Muscle of arm (tissue), 14 donors: ENCODE measurements at places on chromosomes 4 and X. TPM values are rescaled to one million over a fixed set of nuclear protein-coding genes. Genes with fewer than 3 reads are reported as not detected.

DNA sequence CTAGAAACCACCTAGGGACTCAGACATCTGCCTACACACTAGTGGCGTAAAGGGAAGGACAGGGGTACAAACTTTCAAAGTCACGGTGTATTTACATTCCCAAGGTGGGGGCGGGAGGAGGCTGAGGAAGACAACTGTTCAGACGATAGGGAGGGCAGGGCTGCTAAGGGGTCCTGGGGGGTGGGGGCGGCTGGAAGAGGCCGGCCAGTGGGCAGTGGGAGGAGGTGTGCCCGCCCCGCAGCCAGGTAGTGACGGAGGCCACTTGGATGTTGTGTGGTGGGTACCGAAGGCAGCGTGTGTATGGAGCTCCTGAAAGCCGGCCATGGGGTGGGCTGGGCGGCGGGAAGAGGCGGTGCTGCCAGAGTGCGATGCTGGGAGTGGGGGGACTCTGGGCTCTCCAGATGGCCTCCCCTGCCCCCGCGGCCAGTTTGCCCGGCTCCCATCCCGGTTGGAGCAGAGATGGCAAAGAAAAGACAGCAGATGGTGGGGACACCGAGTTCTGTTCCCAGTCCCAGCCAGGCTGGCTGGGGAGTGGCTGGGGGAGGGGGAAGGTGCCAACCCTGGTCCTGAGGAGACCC, 24.2 kb downstream of the L1CAM start:
- DNase-seq: no peak

DNA sequence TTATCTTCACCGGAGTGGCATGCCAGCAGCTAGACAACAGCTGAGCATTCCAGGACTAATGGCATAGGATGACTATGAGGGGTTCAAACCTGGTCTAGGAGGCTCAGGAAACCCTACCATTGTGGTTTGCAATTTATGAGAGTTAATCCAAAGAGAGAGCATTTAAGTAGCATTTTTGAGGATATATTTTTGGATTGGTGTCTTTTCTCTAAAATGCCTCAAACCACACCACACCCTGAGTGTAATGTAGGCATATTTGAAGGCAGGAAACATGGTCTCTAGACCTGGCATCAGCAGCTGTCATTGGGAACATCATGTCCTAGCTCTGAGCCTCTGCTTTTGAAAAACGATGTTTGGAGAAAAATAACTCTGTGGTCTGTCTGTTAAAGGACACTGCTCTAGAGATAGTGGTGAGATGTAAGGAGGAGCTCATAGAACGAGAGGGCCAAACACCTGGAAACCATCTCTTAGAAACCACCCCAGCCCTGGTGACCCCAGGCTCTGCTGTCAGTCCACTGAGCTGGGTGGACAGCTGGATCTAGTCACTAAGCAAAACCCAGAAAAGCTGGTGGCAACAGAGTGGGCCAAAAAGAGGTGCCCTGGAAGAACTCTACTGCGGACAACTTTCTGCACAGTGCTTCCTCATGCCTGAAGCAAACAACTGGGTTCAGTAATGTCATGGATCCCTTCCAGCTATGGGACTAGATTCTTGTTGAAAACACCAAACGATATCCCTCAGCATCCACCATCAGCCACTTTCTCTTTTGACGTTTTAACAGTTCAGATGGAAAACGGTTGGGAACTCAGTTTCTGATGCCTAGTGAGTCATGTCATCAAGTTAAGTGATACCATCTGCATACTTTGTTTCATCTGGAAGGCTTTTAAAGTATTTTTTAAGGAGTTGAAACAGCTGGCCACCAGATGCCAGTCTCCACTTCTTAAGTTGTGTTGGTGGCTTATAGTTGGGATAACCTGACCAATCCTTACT, 100.2 kb upstream of the C1QTNF7 start:
- DNase-seq: no peak

DNA sequence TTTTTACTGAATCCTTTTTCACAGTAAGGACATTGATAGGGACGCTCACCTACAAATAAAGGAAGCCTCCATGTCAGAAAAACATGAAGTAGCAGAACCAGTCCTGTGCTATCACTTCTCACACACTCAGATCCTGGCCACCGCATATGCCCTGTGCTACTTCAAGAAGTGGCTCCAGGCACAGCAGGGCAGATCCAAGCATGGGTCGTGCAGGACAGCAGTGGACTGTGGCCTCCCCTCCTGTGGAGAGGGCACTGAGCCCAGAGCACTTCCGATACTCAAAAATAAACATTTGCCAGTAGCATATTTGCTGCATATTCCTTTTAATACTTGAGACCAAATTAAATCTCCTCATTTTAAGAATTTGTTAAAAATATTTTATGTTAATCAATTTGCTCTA, 167.9 kb downstream of the PRDM5 start:
- no peak for DNase-seq

DNA sequence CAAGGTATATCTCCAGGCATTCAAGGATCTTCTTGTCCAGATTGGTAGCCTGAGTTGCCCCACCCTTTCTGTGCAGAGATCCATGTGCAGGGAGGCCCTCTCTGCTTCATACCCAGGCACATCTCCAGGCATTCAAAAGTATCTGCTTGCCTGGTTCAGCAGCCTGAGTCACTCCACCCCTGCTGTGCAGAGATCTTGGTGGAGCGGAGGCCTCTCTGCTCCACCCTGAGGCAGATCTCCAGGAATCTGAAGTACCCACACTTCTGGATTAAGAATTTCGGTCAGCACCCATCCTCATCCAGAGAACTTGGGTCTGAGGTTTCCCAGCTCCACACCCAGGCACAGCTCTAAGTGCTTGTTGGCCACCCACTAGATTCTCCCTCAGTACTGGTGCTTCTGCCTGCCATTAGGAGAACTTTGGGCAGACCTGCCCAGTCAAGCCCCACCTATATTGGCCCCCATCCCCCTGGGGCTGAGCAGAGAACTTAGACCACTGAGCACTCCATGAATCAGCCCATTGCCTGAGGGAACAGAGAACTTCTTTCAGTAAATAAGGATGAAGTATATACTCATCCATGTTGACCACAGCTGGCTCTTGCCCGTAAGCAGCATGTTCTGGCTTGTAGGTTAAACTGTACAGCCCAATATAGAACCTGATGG, 199.5 kb upstream of the ZCCHC13 start:
- DNase-seq: no peak

DNA sequence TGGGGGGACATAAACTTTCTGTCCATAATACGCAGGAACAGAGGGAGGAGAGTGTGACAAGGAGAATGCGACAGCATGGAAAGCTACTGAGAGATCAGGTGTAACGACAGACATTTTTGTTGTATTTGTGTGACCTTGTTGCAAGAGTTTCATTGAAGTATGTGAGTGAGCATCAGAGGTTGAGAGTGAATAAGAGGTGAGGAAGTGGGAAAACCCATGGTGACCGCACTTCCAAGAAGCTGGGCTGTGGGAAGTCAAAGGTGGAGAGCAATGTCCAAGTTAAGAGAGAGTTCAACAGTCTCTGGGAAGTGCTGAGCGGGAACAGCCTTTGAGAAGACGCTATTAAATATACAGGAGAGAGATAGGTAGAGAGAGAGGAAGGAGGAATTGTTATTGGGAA, 76.4 kb upstream of the PGRMC2 start:
- DNase-seq: no peak

DNA sequence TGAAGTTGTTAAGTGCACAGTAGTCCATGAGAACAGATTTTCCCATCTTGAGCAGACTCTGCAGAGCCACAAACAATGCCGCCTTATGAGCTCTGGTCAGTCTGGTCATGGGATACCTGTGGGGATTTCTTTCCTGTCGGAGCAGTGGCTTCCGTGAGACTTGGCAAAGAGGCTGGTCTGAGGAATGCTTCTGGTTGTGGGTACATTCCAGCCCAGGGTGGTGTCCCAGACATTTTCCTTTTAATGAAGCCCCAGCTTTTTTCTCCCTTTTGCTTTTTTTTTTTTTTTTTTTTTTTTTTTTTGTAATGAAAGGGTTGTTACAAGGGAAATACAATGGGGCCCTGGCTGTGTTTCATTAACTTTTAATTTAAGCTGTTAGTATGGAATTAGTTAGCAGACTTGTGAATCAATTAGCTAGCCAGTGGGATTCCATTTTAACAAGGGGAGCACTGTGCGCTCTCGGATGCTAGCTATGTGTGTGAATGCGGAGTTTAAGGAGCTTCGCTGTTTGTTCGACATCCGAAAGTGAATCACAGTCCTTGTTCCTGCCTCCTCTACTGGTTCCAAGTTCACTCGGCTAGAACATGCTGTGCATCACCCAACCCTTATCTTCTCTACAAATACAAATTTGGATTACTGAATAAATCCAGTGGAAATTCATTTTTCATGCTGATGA, 225.1 kb downstream of the CBR4 start:
- no peak for DNase-seq

DNA sequence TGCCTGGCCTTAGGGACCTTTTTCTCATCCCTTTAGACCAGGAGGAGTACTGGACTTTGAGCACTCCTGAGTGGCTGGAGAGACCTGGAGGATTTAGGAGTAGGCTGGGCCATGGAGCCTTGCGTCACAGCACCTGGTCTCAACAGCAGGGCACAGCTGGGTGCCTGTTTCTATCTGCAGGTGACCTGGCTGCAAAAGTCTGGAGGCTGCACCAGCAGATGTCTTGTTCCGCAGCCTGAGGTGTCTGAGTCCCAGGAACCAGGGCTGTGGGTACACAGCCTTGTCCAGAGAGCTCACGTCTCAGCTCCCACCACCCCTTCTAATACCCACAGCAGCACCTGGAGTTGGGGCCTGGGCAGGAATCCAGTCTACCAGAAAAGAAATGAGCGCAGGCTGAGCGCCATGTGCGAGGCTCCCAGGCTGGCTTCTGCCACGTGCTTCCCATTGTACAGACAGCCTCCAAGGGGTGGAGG, 5.0 kb upstream of the NSD2 start:
- DNase-seq: no peak

GRCh38 chr4:3388471-3389232, 53.1 kb upstream of the HGFAC start:
- DNase-seq: no peak

- peak; percentile 68 for DNase-seq
These were observed 305 bp upstream of the MAB21L2 start for GRCh38 chr4:150581641-150582051.

GRCh38 chrX:125004799-125005198, 314.9 kb upstream of the TEX13C start:
- DNase-seq: no peak

DNA sequence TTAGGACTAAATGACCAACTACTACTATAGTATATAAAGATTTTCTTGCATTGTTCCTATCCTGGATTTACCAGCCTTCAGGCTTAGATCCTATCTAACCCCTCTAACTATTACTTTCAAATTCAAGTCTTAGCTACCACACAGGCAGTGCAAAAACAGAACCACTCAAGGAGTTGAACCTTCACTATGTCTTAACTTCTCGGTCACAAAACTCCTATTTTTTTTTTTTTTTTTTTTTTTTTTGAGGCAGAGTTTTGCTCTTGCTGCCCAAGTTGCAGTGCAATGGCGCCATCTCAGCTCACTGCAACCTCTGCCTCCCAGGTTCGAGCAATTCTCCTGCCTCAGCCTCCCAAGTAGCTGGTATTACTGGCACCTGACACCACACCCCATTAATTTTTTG, 6.3 kb upstream of the FAM200B start:
- no peak for DNase-seq

- DNase-seq: no peak
These were observed 94.7 kb downstream of the SMIM20 start for GRCh38 chr4:26008737-26009136.

DNA sequence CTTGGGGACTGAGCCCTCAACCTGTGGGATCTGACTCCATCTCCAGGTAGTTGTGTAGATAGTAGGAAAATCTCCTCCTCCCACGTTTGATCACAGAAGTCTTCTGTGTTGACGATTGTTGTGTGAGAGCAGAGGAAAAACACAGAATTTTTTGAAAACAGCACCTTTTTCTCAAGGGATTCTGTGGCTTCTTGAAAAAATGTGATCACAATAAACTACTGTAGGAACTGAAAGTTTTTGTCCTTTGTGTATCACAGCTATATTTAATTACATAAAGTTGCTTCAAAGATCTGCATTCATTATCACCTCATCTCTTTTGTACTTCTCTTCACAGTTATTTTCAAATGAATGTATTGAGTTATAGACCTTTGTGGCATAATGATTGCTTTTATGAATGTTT, 85.1 kb downstream of the AFF1 start:
- no peak for DNase-seq

DNA sequence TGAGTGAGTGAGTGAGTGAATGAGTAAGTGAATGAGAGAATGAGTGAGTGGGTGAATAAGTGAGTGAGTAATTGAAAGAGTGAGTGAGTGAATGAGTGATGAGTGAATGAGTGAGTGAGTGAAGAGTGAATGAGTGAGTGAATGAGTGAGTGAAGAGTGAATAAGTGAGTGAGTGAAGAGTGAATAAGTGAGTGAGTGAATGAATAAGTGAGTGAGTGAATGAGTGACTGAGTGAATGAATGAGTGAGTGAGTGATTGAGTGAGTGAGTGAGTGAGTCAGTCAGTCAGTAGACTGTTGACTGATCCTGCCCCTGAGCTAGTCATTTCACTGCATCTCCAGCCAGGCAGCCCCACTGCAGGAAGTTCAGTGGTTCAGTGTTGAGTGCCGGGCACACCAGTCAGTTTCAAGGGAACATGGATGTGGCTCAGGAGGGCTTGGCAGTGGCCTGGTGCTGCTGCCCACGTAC, 228.4 kb upstream of the PSAPL1 start:
- no peak for DNase-seq

GRCh38 chr4:97317671-97318070, 825.6 kb downstream of the STPG2 start:
- no peak for DNase-seq

- no peak for DNase-seq
These were observed 7.8 kb downstream of the LNX1 start for GRCh38 chr4:53583513-53583912.

GRCh38 chrX:83511208-83511607, 3.1 kb downstream of the POU3F4 start:
- no peak for DNase-seq

DNA sequence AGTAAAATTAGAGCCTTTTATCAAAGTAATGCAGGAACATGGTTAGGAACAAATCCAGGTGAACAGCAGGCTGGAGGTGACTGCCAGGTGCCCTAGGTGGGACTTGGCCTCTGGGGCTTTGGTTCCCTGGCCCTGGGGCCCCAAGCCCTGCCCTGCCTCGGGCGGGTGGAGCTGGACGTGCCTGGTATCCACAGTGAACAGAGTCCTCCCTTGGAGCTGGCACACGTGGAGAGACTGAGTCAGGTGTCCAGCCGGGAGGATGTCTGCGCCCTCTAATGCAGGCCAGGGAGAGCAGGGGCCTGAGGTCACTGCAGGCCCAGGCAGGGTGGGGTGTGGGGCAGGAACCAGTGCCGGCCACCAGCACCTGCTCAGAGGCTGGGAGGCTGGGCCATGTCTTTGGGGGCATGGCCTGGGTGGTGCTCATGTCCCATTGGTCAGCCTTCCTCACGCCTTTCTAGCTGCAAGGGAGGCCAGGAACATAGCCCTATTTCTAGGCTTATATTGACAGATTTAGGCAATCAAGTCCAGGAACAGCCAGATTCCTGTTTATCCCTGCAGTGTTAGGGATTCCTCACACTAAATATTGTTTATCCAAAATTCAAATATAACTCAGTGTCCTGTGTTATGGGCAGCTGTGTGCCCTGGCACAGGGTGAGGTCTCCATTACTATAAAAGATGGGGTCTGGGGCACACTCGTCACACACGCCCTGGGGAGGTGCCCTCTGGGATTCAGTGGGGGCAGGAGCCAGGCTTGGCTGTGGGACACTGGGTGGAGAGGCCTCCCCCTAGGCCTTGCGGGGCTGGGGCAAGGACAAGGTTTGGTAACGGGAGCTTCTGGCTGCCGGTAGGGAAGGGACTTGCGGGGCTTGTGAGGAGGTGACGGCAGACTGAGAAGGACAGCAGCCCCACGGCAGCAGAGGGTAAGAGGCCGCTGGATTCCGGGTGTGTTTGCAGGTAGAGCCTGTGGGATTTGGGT, 14.3 kb upstream of the NAT8L start:
- DNase-seq: no peak

NALF2 gene
- 0.65 TPM for polyA plus RNA-seq

C4orf50 gene
- polyA plus RNA-seq: not detected

UGT2A1 gene
- not detected for polyA plus RNA-seq

MAGEA2B gene
- polyA plus RNA-seq: not detected
